ENCODE measurements at places on chromosomes 12 and 14.

- no peak for DNase-seq
Observed at GRCh38 chr12:16112612-16113560, 164.6 kb downstream of the SLC15A5 start.

GRCh38 chr12:1841586-1842182 is 21.3 kb downstream of the LRTM2 start:
- no peak for DNase-seq

DNA sequence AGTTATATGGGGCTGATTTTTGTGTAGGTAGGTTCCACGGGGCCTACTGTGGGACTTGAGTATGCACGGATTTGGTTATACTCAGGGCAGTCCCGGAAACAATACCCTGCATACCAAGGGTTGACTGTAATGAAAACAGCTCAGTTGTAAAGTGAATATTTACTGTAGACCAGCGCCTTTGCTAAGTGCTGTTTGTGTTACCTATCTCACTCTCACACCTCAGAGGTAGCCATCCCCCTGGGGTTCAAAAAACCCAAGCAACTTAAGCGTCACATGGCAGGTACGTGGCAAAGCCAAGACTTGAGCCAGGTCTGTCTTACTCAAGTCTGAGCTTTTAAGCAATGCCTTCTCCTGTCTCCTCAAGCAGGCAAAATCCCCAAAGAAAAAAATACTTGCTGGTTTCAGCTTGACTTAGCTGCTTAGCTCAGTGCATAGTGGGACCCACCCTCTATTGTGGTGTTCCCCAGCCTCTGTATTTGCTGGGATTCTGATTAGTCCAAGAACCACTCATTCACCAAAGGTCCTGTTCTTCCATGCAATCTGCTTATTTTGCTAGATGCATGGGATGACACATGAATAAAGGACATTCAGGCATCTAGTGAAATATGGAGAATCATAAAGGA is 34.2 kb upstream of the STRN3 start:
- DNase-seq: no peak

- DNase-seq: no peak
Observed at GRCh38 chr12:102903337-102904007, 13.6 kb downstream of the PAH start.

- DNase-seq: no peak
Observed at GRCh38 chr12:109558374-109559199, 14.7 kb downstream of the MMAB start.

- no peak for DNase-seq
Observed at GRCh38 chr12:107436376-107436775, 249.2 kb upstream of the PWP1 start.

DNA sequence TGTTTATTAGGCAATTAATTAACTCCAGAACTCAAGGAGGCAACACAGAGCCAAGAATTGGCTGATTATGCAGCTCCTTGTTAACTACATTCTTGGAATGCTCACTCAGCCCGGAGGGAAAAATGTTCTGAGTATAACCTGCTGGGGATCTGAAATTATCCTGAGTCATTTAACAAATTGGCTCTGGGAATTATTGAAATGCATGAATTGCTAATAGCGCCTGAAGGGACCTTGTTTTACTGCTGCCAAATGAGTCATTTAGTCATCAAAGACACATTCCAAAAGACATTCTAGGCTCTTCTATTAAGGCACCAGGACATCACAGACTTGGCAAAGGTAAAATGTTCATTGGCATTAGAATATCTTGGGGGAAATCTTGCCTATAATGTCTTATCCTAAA is 13.0 kb downstream of the TMEM52B start:
- no peak for DNase-seq

DNA sequence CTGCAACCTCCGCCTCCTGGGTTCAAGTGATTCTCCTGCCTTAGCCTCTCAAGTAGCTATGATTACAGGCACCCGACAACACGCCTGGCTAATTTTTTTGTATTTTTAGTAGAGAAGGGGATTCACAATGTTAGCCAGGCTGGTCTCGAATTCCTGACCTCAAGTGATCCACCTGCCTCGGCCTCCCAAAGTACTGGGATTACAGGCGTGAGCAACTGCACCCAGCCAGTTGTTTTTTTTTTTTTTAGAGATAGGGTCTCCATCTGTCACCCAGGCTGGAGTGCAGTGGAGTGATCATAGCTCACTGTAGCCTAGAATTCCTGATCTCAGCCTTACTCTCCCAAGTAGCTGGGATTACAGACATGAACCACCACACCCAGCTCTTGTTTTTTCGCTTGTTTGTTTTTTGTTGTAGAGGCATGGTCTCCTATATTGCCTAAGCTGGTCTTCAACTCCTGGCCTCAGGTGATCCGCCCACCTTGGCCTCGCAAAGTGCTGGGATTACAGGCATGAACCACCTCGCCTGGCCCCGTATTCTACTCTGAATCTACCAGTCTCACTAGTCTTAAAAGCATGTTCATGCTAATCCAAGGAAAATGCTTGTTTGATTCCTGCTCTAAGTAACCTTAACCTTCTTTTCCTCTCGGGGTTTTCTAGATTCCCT is 31.7 kb upstream of the STRN3 start:
- DNase-seq: no peak

- no peak for DNase-seq
Observed at GRCh38 chr14:98494582-98494981, 777.4 kb downstream of the BCL11B start.

All from hippocampal formation (tissue), 2 donors.